Right cardiac atrium (tissue), 5 donors: ENCODE measurements at places on chromosomes 5 and 9. TPM values are rescaled to one million over a fixed set of nuclear protein-coding genes. Genes with fewer than 3 reads are reported as not detected.

DNA sequence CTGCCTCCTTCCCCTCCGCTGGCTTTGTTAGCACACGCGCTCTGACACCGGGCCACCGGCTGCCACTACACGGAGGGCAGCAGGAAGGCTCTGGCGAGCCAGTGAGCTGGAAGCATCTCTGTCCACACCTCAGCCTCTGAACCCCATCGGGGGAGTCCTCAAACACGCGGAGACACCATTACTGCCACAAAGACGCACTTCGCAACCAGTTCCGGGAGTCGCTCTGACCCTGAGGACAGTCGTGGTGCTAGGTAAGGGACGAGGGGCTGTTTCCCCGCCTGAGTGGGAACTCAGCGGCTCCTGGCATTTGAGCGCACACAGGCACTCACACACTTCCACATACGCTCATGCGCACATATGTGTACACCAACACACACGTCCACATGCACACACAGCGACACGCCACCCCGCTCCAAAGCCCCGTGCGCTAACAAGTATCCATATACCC, 160.0 kb downstream of the C9orf152 start:
- peak; percentile 29 for DNase-seq

DNA sequence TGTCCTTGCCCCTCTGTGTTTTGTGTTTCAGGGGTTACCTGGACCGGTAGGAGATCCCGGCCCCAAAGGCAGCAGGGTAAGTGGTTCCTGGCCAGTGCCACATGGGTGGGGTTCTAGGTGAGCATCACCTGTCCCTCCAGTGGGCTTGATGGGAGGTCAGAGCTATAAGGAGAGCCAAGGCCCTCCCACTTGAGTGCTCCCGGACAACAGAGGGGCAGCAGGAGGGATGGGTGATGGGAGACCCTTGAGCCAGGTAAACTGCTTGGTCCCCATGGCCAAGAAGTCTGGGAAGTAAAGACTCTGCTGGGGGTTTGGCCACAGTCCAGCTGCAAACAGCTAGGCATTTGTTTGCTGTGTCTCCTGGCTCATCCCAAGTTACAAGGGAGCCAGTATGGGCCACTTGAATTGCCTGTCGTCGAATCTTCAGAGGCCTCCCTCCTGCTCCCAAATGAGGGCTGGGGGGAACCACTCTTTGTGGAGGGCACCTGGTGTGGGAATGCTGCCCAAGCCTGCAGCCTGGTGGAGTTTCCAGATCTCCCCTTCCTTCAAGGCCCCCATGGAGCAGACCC, 51.0 kb downstream of the COL27A1 start:
- DNase-seq, result no peak

- DNase-seq, result peak; percentile 54
Observed at GRCh38 chr9:132163876-132164603, 2.2 kb downstream of the NTNG2 start.

DNA sequence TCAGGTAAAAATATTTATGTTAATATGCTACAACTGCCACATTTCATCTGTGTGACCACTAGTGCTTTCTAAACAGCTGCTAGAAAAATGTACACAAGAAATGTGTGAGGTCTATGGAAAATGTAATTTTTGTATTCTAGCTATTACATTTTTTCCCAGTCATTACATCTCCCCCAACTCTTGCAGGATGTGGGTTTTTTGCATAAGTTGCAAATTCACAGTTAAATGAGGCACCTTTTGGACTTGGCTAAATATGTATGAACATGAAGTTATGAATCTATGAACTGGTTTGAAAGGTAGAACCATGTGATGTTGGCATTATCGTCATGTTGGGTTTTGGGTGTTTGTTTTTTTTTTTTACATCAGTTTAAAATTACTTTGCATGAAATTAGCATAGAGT, 590.4 kb upstream of the WWC1 start:
- DNase-seq, result no peak

GRCh38 chr9:36566813-36567221, 5.9 kb upstream of the MELK start:
- no peak for DNase-seq

GRCh38 chr5:170223906-170224305, 8.9 kb upstream of the C5orf58 start:
- DNase-seq, result no peak

The CD180 gene
- total RNA-seq, result 1.4 TPM
